ENCODE measurements at places on chromosomes 2 and 18.

DNA sequence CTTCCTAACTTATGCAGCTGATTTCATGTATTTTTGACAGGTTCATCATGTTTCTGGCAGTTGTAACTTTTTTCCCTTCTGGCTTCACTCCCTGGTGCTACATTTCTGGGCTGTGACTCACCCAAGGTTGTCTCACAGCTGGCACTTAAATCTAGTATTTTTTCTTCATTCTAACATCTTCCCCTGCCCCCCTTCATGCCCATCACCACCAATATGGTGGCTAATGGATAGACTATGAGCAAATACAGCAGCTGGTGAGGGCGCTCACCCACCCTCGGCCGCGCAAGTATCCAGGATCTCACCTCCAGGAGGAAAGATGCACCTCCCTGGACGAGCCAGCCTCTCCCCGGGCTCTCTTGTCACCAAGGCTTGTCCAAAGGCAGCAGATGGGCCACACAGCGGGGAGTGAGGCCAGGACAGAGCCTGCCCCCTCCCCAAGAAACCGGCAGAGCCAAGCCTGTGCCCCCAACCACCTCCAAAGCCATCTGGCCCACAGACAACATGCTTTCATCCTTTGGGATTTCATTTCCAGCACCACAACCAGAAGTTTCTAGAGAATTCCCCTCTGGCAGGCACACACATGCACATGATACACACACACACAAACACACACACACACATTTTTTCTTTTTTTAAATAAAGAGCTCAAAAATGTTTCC is 39.1 kb downstream of the ATOH8 start:
- peak; percentile 67 for DNase-seq

- no peak for DNase-seq
Measured at GRCh38 chr18:9362869-9363268, 28.3 kb downstream of the TWSG1 start.

DNA sequence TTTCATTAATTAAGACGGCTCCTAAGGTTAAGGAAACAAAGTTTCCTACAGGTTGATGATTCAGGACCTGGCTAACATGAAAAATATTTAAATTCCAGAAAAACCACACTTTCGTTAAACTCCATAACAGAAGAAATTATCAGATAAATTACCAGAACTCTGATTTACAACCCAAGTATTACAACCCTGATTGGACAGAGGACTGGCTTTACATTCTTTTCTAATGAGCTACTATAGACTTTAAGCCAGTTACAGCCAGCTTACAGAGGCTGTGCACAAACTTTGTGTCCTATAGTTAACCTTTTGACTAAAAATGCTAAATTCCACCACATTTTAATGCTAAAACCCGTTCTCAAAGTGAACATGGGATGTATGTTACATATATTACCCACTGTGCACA is 458.6 kb downstream of the KCNJ3 start:
- no peak for DNase-seq

DNA sequence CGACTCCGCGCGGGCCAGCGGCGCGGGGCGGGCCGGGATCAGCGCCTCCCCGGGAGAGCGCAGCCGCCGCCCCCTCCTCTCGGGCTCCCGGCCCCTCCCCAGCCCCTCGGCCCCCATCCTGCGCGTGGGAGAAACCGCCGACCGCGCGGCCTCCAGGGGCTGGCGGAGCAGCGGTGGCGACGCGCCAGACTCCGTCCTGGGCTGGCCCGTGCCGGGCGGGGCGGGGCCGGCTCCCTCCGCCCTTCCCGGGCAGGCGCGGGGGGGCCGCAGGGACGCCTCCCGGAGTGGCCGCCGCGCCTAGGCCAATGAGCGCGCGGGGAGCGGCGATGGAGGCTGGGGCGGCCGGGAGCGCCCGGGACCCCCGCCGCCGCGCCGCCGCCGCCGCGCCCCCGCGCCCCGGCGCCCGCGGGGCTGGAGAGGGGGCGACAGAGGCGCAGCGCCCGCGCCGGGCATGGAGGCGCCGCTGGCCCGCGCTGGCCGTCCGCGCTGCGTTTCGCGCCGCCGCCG is 49.1 kb downstream of the KCNIP3 start:
- peak; percentile 93 for DNase-seq

GRCh38 chr18:63105636-63106316 is 213.8 kb downstream of the BCL2 start:
- no peak for DNase-seq

Data from foreskin fibroblast (primary cell).